NCI-H748 treated with DMSO at 0.1 percent for 48 hours (cell line): ENCODE measurements at places on chromosomes 4 and X.
A peak's percentile ranks its signal among the peaks of the same experiment; 100 is the strongest.

GRCh38 chr4:139802931-139803330 is 137.3 kb downstream of the MGST2 start:
- DNase-seq: no peak

DNA sequence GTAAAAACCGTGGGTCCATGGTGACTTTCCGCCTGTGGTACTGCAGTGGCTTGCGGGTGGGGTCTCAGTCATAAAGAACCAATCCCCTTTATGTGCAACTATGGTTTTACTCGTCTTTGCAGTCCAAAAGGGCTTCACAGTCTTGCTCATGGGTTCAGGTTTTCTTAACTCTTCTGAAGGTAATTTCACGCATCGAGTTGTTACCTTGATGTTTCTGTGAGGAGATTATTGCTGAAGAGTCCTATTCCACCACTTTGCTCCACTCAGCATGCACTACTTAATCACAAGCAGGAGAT is 41.5 kb downstream of the F8 start:
- DNase-seq: no peak

GRCh38 chrX:119482041-119482440 is 13.8 kb downstream of the SLC25A5 start:
- DNase-seq: no peak

- no peak for DNase-seq
Observed at GRCh38 chrX:129682979-129683378, 28.2 kb upstream of the APLN start.

DNA sequence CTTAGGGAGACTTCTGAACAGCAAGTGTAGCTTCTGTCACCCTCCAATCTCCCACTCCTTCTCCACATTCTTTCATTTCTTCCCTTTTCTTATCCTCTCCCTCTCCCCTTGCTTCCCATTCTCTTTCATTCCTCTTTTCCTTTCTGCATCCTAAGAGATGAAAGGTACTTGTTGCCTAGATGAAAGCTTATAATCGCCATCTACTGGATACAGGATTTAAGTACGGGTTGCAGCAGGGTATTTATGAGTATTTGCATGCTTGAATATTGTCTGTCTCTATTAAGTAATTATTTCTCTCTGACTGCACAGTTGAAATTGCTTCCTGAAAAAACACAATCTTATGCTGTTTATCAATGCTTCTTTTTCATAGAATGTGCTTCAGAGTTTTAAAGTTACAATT is 174.0 kb upstream of the TENT5D start:
- no peak for DNase-seq

DNA sequence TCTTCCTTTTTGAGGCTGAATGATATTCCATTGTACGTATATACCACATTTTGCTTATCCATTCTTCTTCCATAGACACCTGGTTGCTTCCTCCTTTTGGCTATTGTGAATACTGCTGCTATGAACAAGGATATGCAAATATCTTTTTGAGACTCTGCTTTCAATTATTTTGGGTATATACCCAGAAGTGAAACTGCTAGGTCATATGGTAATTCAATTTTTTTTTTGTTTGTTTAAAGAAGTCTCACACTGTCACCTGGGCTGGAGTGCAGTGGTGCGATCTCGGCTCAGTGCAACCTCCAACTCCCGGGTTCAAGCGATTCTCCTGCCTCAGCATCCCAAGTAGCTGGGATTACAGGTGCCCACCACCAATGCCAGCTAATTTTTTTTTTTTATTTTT is 75.3 kb downstream of the METTL14 start:
- DNase-seq: no peak

GRCh38 chr4:2259541-2260343 is 2.2 kb downstream of the MXD4 start:
- no peak for DNase-seq

DNA sequence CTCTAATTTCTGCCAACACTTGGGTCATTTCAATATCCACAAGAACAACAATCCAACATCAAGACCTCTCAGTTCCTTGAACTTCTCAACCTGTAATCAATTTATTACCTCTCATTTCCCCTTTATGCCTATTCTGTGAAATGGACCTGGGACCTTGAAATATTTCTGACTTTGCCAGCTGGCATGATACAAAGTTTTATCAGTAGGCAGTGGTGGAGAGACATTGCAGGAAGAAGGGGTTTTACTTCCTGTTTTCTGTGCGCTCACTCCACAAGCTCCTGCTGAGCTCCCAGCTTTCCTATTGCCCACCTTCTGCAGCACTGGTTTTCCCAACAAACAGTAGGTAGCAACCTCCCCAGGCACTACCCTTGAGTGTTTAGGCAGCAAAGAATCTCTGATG is 3.5 kb upstream of the ARHGEF6 start:
- no peak for DNase-seq

DNA sequence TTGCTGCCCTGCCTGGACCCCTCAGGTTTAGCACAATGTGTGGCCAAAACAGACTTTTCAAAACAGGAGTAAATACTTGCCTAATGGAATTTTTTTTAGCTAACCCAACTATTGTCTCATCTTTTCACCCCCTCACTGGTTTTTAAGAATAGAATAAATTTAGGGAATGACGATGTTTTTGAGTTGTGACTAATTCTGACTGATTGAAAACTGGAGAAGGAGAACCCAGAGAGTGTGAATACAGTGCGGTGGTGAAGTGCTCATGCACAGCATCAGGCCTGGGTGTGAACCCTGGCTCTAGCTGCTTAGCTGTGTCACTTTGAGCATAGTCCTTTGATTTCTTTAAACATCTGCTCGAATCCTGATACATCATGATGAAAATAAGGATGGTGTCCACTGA is 10.5 kb downstream of the ANTXR2 start:
- no peak for DNase-seq

- no peak for DNase-seq
Observed at GRCh38 chrX:153827016-153827415, 3.3 kb downstream of the PDZD4 start.

DNA sequence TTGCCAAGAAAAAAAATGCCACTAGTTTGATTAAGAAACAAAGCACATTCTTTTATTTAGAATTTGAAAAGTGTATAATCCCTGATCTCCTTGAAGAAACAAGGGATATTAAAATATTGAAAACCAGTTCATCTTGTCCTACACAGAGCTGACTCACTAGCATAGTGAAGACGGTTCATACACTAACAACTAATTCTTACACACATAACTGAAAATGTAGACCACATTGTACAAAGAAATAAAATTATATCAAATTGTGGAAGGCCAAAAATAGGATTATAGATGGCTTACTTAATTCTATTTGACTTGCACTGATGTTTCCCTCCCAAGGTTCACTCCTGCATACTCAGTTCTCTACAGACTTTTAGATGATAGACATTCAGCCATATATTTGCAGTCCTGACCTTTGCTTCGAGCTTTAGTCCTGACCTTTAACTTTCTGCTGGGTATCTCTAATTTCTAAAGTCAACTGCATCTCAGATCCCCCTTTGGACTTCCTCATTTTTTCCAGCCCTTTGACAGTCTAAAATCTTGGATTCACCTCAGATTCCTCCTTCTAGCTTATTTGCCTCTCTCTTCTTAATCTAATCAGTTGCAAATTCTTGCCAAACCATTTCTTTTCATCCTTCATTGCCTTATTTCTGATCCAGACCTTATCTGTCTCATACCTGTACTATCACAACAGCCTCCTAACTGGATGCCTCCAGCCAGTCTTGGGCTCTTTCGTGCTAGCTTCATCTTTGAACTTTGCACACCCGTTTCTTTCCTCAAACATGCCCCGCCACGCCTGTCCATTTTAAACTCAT is 4.5 kb upstream of the WWC2 start:
- no peak for DNase-seq

- DNase-seq: no peak
Observed at GRCh38 chr4:182729516-182729915, 187.7 kb downstream of the DCTD start.

- peak; percentile 19 for DNase-seq
Observed at GRCh38 chr4:89204624-89205023, 93.3 kb downstream of the TIGD2 start.

- DNase-seq: no peak
Observed at GRCh38 chr4:106602711-106603110, 234.1 kb upstream of the GIMD1 start.

- DNase-seq: no peak
Observed at GRCh38 chrX:72576141-72576894, 3.7 kb upstream of the HDAC8 start.

DNA sequence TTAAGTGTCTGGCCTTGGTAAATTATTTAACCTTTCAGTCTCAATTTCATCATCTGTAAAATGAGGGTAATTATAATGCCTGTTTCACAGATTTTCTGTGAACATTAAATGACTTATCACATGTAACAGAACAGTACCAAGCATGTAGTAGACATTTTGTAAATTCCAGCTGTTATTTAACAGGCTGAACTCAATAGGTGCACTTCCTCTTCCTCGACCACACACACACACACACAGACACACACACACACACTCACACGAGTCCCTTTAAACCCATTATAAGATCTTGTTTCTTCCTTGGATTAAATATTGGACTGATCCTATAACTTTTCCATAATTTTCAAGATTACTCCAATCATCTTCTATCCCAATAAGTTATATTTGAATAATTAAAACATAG is 53.4 kb upstream of the COL25A1 start:
- no peak for DNase-seq

GRCh38 chr4:752196-752861 is 46.7 kb downstream of the PCGF3 start:
- no peak for DNase-seq

- DNase-seq: no peak
Observed at GRCh38 chr4:152607178-152607577, 71.3 kb upstream of the FBXW7 start.

GRCh38 chr4:74906771-74907170 is 26.1 kb upstream of the PARM1 start:
- DNase-seq: no peak

DNA sequence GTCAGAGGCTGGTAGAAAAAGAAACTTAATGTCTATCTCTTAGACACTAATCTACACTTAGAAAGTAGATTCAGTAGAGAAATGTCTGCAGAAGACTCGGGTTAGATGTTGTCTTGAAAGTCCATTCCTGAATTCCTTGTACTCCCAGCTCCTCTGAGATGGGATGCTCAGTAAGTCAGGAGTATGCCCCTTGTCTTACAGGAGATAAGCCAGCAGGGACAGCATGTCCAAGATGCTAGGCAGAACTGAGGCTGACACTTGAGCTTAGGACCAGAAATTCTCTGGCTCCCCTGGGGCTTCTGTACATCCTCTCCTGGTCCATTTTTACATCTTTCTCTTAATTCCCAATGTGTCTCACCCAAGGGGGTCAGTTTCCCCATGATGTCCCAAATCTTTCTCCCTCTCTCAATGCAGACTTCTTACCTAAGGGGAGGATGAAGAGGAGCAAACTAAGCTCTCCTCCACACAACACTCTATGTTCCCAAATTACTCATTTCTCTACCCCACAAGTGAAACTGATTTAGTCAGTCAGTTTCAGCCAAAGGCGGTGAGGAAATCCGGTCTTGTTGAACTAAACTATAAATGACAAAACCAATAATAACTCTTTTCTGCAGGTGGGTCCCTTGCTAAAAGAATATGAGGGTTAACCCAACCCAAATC is 558.2 kb upstream of the DIPK2B start:
- no peak for DNase-seq

- DNase-seq: no peak
Observed at GRCh38 chr4:19743115-19743638, 508.5 kb upstream of the SLIT2 start.

GRCh38 chr4:80568891-80569290 is 233.4 kb downstream of the CFAP299 start:
- DNase-seq: no peak

DNA sequence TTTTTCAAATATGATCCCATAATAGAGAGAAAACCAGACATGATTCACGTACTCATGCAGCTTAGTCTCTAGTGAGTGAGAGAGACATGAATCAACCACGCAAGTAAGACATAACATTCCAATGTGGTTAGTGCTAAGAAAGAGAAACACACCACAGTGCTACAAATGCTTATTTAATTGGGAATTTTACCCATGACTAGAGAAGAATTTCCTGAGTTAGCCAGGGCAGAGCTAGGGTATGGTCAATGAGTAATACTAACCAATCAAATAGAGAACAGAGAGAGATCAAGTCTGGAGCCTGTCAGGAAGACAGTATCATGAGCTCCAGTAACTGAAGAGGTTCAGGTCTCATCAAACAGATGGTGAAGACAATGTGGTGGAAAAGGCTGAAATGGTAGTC is 495.2 kb downstream of the PDGFC start:
- DNase-seq: no peak

GRCh38 chr4:167622481-167623240 is 388.4 kb upstream of the SPOCK3 start:
- DNase-seq: peak; percentile 1

DNA sequence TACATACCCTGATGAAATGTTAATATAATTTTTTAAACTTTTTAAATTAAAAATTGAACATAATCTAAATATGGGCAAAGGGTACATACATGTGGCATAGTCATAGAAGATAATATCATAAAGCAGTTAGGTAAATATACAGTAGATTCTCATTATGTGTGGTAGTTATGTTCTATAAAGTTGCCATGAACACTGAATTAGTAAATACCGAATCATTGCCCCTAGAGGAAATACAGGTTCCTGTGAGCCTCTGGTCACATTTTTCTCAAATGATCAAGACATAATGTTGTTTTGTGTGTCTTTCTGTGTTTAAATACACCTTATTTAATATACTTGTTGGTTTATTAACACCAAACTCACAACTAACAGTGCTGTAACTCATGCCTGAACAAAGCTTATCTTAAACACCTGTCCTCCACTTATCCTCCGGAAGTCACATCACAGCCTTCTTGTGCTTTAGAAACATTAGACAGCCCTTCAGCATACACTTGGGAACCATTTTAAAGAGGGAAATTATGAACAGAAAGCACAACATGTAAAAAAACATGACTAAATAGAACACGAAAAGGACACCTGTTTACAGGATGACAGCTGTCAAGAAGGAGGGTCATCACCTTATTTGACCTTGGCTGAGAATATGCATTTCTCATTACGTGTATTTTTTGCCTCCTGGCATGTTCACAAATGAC is 169.4 kb upstream of the NAP1L5 start:
- peak; percentile 12 for DNase-seq

- no peak for DNase-seq
Observed at GRCh38 chr4:1400191-1400805, 5.9 kb downstream of the NKX1-1 start.

DNA sequence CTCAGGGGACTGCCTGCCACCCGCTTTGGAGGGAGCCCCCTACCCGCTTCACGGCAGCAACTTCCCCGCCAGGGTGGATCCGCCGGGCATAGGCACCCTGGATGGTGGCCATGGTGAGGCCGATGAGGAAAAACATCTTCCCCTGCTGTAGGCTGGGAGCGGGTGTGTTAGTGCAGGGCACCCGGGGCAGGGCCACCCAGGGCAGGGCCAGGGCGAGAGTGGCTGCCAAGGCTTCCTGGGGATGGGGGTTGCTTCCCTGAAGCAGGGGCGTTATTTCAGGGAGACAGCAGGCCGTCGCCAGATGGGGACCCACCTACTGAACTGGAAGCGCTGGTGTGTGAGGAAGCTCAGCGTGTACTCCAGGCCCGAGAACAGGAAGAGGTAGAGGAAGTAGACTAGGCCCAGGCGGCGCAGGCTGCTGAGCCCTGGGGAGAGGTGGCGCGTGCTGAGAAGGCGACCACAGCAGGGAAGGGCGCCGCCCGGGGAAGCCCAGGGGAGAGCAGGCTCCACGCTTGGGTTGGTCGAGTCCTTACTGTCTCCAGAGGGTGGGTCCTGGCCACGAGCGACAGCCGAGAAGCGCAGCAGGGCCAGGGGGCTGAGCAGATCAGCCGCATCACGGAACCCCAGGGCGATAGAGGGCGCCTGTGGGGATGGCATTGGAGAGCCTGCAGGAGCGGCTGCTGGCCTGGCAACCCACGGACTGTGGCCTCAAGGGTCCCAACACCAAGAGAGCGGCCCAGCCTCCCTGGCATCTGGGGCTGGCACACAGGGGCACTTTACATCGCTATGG is 31.5 kb downstream of the NOP14 start:
- DNase-seq: no peak
